Caki2 (cell line): ENCODE measurements at places on chromosomes 5 and 9.
A peak's percentile ranks its signal among the peaks of the same experiment; 100 is the strongest.

DNA sequence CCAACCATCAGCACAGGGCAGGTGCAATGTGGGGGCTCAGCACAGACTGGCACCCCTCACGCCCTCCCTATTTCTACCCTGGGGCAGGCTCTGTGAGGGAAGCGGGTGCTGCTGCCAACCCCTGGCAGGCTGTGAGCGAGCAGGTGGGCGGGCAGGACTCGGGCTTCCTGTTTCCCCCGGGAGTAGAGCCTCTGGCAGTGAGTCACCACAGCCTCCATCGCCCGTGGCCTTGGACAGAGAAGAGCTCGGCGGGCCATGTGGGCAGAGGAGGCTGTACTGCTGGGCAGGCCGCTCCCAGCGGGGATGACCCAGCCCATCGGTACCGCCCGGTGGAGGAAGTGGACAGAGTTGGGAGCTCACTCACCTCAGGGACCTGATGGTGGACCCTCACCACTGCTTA is 16.6 kb downstream of the KCNT1 start:
- DNase-seq: peak; percentile 34

GRCh38 chr5:86011937-86012336 is 605.8 kb upstream of the COX7C start:
- no peak for DNase-seq

- DNase-seq: no peak
These were observed 33.3 kb upstream of the SPRY4 start for GRCh38 chr5:142358121-142358520.

DNA sequence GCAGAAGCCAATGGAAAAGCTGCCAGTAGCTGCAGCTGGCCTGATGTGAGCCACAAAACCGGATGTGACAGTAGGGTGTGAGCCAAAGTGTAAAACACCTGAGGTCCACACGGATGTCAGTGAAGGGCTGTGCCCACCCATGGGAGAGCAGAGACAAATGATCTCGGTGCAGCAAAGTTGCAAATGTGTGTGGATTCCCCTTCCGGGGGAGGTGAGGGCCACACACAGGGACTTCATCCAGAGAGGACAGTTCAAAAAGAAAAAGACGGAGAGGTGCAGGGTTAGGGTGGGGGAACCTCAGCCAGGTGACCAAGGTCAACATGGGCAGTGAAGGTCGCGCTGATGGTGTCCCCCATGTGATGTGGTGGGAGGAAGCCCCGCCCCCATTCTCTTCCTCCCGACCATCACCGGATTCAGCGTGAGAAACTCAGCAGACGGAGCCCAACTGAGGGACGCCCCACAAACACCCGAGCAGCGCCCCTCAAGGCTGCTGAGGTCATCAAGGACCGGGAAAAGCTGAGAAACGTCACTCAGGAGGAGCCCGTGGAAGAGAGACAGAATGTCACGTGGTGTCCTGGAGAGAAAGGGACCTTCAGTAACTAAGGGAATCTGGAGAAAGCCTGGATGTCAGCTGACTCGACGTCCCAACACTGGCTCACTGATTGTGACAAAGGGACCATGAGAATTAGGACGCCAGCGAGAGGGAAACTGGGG is 11.4 kb upstream of the PTGDS start:
- DNase-seq: no peak

DNA sequence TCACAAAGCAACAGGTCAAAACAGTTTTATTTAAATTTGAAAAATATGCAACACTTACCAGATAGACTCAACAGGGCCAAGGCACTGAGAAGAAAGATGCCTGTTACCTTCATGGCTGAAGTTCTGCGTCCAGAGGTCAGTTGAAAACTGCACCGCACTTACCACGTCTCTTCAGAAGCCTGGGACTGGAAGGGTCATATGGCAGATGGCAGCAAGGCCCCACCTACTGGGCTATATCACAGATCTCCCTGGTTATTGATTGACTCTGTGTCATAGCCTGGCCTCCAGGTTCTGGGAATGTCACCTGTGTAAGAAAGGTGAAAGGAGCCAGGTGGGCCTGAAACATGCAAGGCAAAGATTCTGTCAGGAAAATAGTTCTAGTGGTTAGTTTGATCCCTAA is at the start of gene SPINK1:
SPINK1 (minus strand) TSS at position 207 of the 400 bp plus-strand sequence; CDS start at position 113, 94 bp downstream.
- DNase-seq: no peak
